ENCODE measurements at places on chromosomes 6 and 20. TPM values are rescaled to one million over a fixed set of nuclear protein-coding genes. Genes with fewer than 3 reads are reported as not detected.
A peak's percentile ranks its signal among the peaks of the same experiment; 100 is the strongest.

DNA sequence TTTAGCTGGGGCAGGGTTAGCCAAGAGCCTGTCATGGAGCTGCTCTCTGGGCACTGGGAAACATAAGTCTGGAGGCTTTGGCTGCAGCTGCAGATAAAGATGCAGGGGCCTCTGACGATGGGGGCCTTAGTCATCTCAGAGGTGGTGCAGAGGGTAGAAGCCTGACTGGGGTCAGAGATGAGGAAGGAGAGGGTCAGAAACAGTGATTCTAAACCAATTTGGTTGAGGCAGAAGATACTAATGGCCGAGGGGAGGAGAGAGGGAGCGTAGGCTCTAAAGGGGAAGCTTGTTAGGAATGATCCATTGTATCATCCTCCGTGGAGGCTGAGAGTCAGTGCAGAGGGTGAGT is 33.8 kb downstream of the PLEKHG1 start:
- DNase-seq = no peak

The POPDC3 gene
- not detected for total RNA-seq

The MAP7 gene
- 17.5 TPM for total RNA-seq

DNA sequence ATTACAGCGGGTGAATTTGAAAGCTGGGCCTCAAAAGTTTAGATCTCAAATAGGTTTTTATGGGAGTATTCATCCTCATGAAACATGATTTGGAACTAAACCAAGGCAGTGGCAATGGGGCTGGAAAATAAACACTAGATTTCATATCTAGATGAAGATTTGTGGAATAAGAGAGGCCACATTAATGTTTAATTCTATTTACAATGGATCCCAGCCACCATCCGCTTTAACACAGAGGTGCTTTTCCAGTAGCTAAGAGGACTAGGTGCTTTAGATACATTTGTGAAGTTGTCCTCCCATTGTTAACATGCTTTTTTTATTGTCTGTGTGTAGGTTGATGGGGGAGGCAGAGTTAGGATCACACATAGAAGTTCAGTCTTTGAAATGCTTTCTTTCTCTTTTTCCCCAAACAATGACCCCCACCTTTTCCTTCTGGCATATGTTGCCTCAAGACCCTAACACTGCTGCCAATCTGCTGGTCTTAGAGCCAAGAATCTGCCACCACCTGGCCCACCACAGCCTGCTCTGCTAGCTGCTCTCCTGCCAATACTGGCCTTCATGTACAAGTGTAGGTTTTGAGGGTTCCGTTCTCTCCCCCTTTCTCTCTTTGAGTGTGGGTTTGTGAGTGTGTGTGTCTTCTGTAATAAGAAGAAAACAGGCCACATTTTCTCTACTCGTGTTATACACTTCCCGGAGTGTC is 27.8 kb upstream of the GFRAL start:
- DNase-seq = no peak

DNA sequence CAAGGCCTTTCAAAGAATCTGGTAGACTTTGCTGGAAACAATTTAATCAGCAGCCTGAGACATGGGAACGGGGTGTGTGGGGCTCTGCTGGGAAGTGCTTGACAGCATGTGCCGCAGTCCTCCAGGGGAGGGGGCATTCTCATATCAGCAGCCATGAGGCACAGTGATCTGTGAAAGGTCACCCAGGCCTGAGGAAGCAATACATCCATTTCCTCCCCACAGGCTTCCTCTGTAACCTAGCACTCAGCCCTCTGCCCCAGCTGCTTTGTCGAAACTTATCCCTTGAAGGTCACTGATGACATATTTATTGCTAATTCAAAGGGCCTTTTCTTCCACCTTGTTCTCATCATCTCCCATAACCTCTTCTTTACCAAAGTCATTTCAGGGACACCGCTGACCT is 103.3 kb downstream of the TNFAIP3 start:
- no peak for DNase-seq

DNA sequence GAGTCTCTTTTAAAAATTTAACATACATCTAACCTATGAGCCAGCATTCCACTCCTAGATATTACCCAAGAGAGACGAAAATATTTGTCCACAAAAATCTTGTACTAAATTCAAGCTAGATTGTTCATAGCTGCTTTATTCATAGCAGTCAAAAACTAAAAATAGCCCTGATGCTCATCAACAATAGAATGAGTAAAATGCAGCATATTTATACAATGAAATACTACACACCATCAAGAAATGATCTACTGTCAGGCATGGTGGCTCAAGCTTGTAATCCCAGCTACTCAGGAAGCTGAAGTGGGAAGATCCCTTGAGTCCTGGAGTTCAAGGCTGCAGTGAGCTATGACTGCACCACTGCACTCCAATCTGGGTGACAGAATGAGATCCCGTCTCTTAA is 22.0 kb upstream of the SRC start:
- DNase-seq = no peak

GRCh38 chr20:33026779-33027759 is 4.4 kb upstream of the BPIFB6 start:
- DNase-seq = no peak

DNA sequence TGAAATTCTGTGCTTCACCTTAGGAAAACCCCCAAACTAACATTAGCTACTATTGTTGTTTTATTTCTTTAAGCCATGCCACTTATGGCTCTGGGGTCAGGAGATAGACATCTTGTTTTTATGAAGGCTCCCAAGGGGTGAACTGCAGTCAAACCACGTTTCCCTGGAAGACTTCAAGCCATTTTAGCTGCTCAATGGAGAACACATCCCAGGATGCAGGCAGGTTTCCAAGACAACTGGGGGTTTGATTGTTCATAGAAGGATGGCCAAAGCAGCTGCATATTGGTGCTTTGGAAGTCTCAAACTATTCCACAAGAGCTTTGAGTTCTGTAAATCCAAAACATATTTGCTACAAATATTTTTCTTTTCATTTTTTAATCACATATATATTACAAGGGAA is 818.0 kb downstream of the MAFB start:
- DNase-seq = no peak

DNA sequence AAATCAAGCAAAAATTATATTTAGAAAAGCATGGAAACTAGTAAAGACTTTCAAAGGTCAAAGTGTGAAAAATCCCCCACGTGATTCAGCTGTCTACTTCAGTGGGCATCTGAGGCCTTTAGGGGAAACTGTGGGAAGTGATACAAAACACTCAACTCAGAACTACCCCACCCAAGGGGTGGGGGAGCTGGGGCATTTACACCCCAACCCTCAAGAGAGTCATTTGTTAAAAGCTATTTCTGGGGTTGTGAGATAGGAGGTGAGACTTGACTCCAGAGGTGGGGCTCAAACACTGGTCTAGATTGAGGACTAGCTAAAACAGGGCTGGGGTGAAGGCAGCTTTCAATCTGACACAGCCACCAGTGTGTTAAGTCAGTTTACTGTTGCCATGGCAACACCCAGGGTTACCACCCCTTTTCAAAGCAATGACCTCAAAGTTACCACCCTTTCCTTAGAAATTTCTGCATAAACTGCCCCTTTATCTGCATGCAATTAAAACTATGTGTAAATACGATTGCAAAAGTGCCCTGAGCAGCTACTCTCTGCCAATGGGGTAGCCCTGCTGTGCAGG is 9.9 kb upstream of the GTSF1L start:
- DNase-seq = no peak

The CSE1L gene
- 48.8 TPM for total RNA-seq

GRCh38 chr20:46013829-46014516 is 5.3 kb downstream of the MMP9 start:
- DNase-seq = peak; percentile 59

- DNase-seq = no peak
Observed at GRCh38 chr6:6825193-6825784, 236.8 kb downstream of the LY86 start.

The TMEM14C gene
- 239 TPM for total RNA-seq

- no peak for DNase-seq
Observed at GRCh38 chr20:56626367-56627121, 2.6 kb upstream of the TFAP2C start.

- DNase-seq = no peak
Observed at GRCh38 chr6:168906391-168906790, 347.3 kb downstream of the THBS2 start.

GRCh38 chr6:33075568-33076405 is at the start of gene HLA-DPB1:
TSS of gene HLA-DPB1 (plus strand) at chr6:33075990. CDS start at chr6:33076042, 52 bp downstream.
- no peak for DNase-seq

GRCh38 chr6:89251170-89251569 is 34.0 kb upstream of the GABRR1 start:
- DNase-seq = no peak

The ZSCAN31 gene
- 3.9 TPM for total RNA-seq

The LPA gene
- 34.7 TPM for total RNA-seq

- no peak for DNase-seq
Observed at GRCh38 chr6:94487371-94487770, 1068.0 kb upstream of the EPHA7 start.

GRCh38 chr20:37430778-37431460 is 85.0 kb downstream of the SRC start:
- no peak for DNase-seq

The F13A1 gene
- total RNA-seq = 4.9 TPM

The ELMO2 gene
- total RNA-seq = 15.2 TPM

GRCh38 chr20:10721137-10721896 is 47.5 kb upstream of the JAG1 start:
- DNase-seq = no peak

- no peak for DNase-seq
Observed at GRCh38 chr6:35550437-35550836, 37.7 kb upstream of the TULP1 start.

The PRDM1 gene
- total RNA-seq = 0.37 TPM

GRCh38 chr20:54416770-54417169 is 58.6 kb upstream of the DOK5 start:
- no peak for DNase-seq

DNA sequence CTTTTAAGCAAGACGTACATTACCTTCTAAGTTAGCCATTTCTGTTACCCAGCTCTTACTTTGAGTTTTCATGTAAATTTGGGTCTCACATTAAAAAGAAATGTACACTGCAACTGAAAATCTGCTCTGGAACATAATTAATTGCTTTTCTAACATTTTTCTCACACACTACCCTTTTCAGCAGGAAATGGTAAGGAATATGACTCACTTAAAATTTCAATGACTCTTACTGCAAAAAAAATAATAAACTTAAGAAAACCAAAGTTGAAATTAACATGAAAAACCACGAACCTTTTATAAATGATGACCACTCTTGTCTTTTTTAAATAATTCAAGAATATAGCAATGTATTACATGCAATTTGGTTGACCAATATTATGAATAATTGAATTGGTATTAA is 1.3 kb downstream of the CGA start:
- no peak for DNase-seq

GRCh38 chr6:131225127-131225526 is 89.9 kb downstream of the AKAP7 start:
- DNase-seq = no peak

The PRSS16 gene
- total RNA-seq = not detected

DNA sequence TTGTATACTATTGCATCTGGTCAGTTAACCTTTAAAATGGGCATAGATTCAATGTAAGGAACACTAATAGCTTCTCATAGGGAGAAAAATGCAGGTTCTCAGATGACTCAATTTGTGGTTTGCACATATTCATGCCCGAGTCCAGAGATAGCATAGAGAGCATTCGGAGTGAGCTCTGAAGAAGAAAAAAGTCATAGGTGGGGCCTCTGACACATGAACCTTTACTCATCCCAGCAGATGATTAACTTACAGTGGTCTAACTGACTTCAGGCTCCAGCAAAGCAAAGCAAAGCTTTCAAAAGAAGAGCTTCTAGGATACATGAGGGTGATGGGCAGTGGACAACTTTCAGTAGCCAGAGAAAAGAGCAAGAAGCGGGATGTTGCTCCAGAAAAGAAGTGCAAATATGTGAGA is 55.3 kb upstream of the BTN3A2 start:
- DNase-seq = no peak

DNA sequence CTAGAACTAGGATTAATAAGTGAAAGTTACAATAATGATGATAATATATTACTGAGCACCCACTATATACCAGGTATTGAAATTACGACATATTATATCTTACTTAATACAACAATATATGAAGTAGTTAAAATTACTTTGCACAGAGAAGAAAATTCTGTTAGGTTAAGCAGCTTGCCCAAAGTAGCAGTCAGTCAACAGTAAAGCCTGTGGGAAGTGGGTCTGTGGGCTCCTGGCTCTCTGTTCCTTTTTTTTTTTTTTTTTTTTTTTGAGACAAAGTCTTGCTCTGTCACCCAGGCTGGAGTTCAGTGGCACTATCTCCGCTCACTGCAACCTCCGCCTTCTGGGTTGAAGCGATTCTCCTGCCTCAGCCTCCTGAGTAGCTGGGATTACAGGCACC is 4.8 kb upstream of the GTF2H4 start:
- no peak for DNase-seq

The SNAP25 gene
- 2.7 TPM for total RNA-seq

- no peak for DNase-seq
Observed at GRCh38 chr6:163813979-163814493, 399.5 kb downstream of the QKI start.

The GNAS-AS1 gene
- total RNA-seq = 0.42 TPM

DNA sequence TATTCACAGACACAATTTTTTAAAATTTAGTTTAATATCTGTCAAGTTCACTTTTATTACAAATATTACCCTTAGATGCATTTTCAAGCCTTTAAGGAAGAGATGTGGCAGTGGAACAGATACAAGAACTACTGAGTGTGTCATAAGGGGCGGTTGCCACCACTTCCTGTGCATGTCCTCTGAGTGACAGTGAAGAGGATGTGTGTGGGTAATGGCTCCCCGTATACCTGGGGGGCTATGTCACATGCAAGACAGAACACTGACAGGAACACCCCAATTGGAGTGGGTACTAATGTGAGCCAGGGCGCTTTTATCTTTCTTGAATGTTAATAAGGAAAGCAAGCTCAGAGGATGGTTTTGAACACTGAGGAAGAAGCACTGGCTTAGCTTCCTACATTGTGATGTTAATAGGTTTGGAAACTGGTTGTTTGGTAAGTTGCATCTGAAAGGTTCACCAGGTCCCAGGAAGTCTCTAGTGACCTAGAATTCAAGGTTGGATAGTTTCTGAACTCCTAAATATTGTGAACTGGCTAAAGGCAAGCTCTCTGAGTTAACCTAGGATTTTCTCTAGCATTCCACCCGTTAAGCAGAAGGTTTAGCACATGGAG is 83.4 kb upstream of the ASF1A start:
- no peak for DNase-seq

DNA sequence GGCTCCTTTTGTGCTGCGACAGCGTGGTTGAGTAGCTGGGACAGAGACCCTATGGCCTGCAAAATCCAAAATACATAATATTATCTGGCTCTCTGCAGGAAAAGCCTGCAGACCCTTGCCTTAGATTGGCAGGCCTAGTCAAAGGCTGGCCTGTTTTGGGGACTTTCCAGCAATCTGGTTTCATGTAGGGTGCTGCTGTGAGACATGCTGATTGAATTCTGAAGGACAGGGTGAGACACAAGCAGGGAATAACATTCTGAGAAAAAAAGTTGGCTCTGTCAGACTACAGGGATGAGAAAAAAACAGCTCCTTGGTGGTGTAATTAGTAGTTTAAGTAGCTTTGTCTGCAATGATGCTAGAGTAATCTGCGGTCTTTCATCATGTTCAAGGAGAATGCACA is 402.7 kb upstream of the AGPAT4 start:
- DNase-seq = no peak

GRCh38 chr6:90598192-90598951 is 11.5 kb upstream of the MAP3K7 start:
- DNase-seq = no peak

Measured in liver (tissue), 10 donors.